Germinal center (tissue), 1 donor: ENCODE measurements at places on chromosomes 4 and X.

GRCh38 chrX:10971176-10971575, 140.0 kb upstream of the HCCS start:
- DNase-seq: no peak

GRCh38 chrX:109839694-109840567, 106.9 kb upstream of the ACSL4 start:
- no peak for DNase-seq

DNA sequence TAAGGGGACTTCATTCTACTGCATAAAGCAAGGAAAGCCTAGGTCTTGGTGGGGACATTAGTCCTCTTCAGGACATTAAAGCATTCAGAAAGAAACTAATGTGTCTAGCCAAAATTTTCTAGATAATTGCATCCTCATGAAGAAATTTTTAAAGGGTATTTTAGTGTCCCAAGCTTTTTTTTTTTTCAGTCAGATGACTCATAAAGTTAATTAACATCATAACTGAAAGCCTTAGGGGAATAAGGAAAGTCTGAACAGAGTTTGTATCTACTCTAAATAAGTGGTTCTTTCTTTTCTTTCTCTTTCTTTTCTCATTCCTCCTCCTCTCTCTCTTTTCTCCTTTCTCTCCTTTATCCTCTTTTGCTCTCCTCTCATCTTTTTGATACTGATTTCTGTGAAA, 202.4 kb downstream of the ADAMTS3 start:
- DNase-seq: no peak

- DNase-seq: no peak
Measured at GRCh38 chrX:40189637-40190036, 91.9 kb upstream of the BCOR start.

DNA sequence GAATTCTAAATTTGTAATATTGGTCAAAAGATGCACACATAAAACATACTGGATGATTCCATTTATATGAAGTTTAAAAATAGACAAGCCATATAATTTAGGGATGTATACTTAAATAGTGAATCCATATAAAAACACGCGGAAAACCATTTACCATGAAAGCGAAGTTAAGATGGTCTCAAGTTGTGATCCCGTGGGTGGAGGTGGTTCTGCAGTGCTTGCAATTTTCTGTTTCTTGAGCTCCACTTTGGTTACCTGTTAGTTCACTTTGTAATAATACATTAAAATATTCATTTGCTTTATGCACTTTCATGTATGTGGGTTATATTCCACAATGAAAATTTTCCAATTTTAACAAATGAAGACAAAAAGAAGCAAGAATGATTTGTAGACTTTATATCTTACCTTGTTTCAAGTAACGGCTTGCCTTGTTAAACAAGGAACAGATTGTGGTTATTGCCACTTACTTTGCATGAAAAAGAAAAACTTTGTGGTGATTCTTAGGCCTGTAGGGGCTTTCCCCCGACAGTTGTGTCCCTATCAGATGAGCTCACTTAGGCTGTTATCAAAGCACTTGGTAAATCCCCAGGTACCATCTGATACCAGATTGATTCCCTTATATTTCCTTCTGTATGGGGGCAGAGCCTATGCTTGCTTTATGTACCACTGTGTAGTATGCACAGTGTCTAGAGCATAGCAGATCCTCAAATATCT, 12.2 kb downstream of the UCP1 start:
- peak; percentile 49 for DNase-seq

- DNase-seq: no peak
Measured at GRCh38 chr4:34138385-34138784, 2105.9 kb downstream of the ARAP2 start.

DNA sequence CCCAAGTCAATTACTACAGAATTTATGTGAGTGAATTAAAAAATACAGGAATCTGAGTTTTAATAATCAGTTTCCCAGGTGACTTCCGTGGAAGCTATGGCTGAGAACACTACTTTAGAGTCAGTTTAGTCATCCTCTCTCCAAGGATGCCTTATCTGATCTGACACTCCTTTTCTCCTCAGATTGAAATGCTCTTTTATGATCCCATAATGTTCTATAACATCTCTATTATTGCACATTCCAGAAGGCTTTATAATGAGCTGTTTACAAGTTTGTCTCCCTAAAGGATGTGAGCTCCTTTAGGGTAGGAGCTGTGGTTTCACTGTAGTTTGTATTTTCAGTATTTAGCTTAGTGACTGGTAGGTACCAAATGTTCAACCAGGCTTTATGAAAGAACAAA, 90.0 kb downstream of the GPRIN3 start:
- no peak for DNase-seq

GRCh38 chr4:121951521-121952110, at the start of gene TRPC3:
Gene TRPC3, minus strand, starts transcription at chr4:121952060. Its CDS starts 380 bp downstream, at chr4:121951680.
- DNase-seq: peak; percentile 46
